ENCODE measurements at places on chromosomes 12 and 14.

GRCh38 chr12:93335603-93336162, 42.0 kb upstream of the NUDT4 start:
- no peak for DNase-seq

GRCh38 chr12:12976366-12976765, 23.7 kb downstream of the HEBP1 start:
- DNase-seq = peak; percentile 97

DNA sequence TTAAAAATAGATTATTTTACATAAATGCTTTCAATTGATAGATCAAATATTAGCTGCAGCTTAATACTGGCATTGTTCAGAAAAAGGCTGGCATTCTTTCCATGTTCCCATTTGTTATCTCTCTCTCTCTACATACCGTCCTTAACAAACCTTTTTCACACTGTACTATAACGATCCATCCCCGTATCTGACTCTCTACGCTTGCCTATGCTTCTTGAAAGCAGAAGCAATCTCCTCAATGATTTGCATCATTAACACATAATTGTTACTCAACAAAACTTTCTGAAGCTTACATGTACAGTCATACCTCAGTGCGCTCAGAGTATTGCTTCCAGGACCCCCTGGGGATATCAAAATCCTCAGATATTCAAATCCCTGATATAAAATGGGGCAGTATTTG, 89.7 kb downstream of the TMTC1 start:
- no peak for DNase-seq

- DNase-seq = no peak
Observed at GRCh38 chr12:69083689-69084088, 150.7 kb upstream of the CPM start.

DNA sequence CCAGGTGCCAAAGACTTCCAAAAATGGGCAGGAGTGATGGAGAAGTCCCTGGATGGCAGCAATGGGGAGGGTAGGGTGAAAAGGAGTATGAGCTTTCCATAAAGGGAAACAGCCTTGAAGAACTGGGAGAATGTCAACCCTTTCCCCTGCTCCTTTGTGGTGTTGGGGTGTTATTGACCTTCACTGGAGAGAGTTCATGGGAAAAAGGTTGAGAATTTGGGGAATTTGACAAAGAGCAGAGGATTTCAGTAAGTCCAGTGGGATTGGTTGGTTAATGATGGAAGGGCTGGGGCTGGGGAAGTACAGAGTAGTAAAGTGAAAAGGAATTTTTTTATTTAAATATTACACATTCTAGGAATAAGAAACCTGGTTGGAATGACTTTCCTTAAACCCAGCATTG, 116.6 kb downstream of the ERC1 start:
- DNase-seq = peak; percentile 81

DNA sequence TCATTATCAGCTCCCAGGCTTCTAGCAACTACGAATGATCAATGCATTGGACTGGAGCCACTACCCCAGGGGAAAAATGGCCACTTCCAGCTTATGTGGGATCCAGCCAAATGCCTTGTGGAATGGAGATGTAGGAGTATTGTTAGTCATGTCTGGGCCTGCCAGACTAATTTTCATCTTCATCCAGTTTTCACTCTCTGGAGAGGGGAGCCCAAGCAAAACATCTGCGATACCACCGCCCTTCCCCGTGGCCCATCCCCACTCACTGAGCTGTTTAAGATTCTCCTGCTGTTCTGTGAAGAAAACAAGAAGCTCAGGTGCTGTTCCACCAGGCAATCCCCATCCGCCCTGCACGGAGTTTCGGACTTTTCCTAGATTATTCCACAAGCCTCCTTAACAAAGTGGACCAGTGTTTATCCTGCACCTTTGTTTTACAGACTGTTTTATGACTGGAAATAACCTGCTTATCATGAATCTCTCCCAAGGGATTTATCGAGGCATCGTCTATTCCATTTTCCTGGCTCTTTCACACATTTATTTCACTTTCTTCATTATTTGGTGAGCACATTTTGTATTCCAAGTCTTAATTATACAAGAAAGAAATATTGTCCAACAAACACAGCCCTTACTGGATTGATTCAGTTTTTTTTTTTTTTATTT, 35.5 kb upstream of the MAX start:
- no peak for DNase-seq

GRCh38 chr14:72557671-72558070, 336.2 kb downstream of the DPF3 start:
- DNase-seq = no peak

- no peak for DNase-seq
Observed at GRCh38 chr14:64950889-64951288, 8.3 kb upstream of the GPX2 start.

- peak; percentile 28 for DNase-seq
Observed at GRCh38 chr12:92096346-92097136, 49.1 kb downstream of the BTG1 start.

DNA sequence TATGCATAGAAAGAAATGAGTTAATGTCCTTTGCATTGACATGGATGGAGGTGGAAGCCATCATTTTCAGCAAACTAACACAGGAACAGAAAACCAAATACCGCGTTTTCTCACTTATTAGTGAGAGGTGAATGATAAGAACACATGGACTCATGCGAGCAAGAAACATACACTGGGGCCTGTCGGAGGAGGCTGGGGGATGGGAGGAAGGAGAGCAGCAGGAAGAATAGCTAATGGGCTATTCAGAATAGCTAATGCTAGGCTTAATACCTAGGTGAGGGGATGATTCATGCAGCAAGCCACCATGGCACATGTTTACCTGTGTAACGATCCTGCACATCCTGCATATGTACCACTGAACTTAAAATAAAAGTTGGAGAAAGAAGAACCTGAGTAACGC, 29.1 kb upstream of the SYT1 start:
- no peak for DNase-seq

All from EH (cell line).